ENCODE measurements at places on chromosomes 7 and 10.

- DNase-seq: no peak
These were observed 41.8 kb downstream of the PNLIPRP3 start for GRCh38 chr10:116469437-116469836.

DNA sequence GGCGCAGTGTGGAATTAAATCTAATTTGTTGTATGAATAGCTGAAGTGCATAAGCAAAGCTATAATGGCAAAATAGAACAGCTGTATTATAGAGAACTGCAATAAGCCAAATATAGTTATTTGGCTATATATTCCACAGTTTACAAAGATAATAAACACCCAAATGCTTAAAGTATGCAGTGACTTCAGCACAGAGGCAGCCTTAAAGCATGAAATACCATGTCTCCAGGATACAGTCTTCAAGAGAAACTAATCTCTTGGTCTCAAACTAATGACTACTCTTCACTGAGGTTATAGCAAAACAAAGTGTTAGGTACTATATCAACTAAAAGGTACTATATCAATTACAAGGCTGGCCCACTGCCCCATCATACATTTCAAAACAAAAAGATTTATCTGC lies 48.0 kb downstream of the NT5C2 start:
- no peak for DNase-seq

- no peak for DNase-seq
These were observed 324.2 kb upstream of the COBL start for GRCh38 chr7:51640841-51641240.

- DNase-seq: no peak
These were observed 30.6 kb upstream of the C10orf120 start for GRCh38 chr10:122730238-122730637.

DNA sequence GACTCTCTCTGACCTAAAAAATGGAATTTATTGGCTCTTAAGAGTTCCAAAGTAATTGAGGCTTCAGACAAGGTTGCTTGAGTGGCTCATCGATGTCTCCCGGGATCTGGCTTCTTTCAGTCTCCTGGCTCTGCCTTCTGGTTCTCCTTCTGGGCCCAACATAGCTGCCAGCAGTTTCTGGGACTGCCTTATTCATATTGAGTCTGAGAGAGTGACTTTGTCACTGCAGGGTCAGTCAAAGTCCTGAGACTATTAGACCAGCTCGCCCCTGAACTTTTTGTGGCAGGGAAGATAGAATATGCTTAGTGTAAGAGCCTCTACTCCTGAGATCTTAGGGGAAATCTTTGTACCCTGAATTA lies 94.0 kb downstream of the MMRN2 start:
- no peak for DNase-seq

- no peak for DNase-seq
These were observed 56.2 kb downstream of the COL17A1 start for GRCh38 chr10:104029521-104029860.

- no peak for DNase-seq
These were observed 27.0 kb downstream of the DCLRE1C start for GRCh38 chr10:14926722-14927416.

DNA sequence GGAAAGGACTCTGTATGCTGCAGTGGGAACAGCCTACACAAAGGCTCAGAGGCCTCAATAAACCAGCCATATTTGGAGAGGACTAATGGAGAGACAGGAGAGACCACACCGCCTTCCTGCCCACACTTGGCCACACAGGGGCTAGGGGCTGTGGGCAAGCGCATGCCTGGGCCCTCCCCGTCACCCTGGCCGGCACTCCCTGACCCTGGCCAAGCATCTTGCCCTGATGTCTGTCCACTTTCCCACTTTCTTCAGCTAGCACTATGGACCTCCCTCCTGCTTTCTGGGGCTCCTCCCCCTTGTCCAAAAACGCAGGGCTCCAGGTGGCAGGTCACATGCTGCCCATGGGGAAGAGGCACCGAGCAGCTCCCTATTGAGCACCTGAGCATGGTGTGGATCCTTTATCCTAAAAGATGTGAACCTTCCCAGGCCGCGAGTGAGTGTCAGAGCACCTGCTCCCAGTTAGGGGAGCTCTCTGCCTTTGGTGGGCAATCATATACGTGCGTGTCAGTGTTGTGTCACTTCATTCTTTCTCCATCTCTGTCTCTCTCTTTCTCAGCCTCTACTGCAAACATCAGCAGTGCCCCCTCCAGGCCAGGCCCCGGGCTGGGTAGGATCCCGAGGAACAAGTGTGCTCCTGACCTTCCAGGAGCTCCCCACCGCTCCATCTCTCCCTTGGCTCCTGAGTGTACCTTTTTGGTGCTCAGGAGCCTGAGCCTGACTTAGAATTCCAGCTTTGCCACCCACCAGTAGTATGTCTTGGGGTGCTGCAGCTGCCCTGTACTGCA lies 74.0 kb downstream of the ZMIZ1 start:
- DNase-seq: no peak

- DNase-seq: no peak
These were observed 871.1 kb upstream of the CELF2 start for GRCh38 chr10:10146604-10147003.

- DNase-seq: no peak
These were observed 2.3 kb downstream of the KLF6 start for GRCh38 chr10:3782451-3783315.

- DNase-seq: no peak
These were observed 396.8 kb upstream of the LRGUK start for GRCh38 chr7:133730360-133730759.

DNA sequence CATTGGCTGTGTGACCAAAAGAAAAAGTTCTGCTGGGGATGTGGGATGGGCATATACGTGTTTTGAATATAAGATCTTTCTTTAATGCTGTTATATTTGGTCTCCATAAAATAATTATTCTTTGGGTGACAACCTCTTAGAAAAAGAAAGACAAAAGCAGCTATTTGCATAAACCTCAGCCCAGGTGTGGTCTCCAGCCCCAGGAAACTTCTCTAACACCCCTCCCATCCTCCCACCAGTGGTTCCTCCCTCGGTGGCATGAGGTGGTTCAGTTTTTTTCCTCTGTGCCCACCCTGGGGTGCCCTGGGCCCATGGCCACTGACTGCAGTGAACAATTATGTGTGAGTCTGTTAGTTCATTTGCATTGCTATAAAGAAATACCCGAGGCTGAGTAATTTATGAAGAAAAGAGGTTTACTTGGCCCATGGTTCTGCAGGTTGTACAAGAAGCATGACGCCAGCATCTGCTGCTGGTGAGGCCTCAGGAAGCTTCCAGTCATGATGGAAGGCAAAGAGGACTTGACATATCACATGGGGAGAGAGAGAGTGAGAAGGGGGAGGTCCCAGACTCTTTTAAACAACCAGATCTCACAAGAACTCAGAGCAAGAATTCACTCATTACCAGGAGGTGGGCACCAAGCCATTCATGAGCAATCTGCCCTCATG lies 165.9 kb downstream of the CUX1 start:
- DNase-seq: no peak

GRCh38 chr10:6054884-6055283 lies 7.3 kb downstream of the IL2RA start:
- no peak for DNase-seq

GRCh38 chr10:70085975-70086613 lies 33.4 kb downstream of the MACROH2A2 start:
- DNase-seq: no peak

- DNase-seq: no peak
These were observed 40.3 kb downstream of the ZNF22 start for GRCh38 chr10:45040921-45041542.

- DNase-seq: no peak
These were observed 7.6 kb downstream of the NFKB2 start for GRCh38 chr10:102403115-102403514.

DNA sequence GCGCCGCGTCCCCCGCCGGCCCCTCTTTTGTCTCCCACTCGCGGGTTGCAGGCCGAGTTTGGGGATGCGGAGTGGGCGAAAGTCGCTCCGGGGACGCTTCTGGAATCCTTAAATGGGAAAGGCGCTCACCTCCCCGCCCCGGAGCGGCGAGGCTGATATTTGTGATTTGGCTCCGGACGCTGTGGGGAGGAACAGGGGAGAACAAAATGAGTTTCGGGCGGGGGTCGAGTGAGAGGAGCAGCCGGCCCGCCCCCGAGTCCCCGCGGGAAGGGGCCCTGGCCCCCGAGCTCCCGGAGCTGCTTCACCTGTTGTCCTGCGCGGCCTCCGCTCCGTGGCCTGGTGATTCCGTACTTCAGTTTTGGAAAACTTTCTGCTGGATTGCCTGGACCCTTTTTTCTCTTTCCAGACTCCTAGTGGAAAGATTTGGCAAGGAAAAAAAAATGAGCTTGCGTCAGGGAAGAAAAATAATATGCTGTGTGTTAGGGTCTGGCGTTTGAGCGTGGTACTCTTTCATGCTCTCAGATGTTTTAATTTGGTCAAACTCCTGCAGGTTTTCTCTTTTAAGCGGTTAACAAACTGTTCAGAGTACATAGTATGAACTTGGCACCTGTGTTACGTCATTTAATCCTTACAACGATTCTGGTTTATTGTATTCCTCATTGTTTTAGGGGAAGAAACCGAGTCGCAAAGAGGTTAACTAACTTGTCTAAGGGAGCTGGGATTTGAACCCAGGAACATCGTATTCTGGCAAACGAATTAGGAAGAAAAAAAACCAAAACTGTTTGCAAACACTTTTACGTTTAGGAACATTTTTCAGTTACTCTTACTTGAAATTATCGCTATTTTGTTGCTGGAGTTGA lies 924 bp downstream of the BMPR1A start:
- DNase-seq: no peak

Measured in epithelial cell of prostate (primary cell).